Stimulated activated CD8-positive, alpha-beta memory T cell treated with anti-CD3 and anti-CD28 coated beads, Interleukin-12 subunit alpha, Interleukin-12 subunit beta, amount 100 ng/mL, for 1 hour (primary cell): ENCODE measurements at places on chromosomes 2 and 18.

DNA sequence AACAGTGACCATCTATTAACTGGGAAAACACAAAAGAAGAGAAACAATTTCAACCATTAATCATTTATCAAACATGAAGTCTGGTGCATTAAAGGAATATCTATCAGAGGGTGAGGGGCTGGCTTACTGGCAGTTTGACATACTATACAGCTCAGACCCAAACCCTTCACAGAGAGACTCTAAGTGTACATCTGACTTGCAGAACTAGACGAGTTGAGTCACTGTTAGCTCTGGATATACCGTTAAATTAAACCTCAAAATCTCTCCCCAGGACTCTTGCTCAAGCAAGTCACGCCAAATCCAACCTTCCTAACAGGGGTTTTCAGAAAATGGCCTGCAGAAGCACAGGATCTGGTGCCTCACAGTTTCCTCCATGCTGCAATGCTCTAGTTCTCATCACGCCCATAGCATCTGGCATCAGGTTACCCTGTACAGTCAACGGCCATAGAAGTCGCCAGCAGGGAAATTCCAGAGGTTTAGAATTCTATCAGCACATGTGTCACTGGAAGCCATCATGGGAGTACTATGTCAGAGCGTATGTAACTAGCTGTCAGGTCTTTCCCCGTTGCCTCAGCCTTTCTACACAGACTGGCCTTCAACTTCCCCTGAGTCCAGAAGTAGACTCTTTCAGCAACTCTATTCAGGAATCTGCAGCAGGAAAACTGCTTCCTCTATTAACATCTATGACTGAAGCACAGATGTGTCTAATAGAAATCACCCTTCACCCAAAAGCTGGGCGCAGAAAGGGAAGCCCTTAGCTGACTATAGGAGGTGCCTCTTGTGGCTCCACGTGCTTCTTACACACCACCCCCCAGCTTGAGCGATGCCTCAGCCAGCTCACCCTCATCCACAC, 9.3 kb downstream of the TGOLN2 start:
- DNase-seq, result no peak

- no peak for DNase-seq
These were observed 26.9 kb downstream of the RMC1 start for GRCh38 chr18:23530195-23530594.

DNA sequence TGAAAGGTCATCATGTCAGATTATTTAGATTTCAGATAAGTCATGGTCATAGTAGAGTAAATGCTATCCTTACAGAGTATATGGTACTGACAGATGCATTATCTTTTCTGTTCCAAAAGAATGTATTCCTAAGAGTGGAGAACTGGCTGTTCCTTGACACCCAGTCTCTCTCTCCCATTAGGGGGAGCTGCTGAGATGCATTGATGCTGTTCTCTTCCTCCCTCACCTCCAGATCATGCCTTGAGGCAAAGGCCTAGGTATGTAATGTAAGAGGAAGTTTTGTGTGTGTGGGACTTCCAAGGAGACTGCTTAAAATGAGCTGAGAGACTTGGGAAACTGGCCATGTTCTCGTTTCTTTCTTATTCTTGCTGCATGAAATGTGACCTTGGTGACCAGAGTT, 979.5 kb upstream of the CELF4 start:
- DNase-seq, result no peak

- DNase-seq, result no peak
These were observed 201.0 kb upstream of the HS6ST1 start for GRCh38 chr2:128519517-128520215.
